H1 (cell line): ENCODE measurements at places on chromosomes 12 and 14. TPM values are rescaled to one million over a fixed set of nuclear protein-coding genes. Genes with fewer than 3 reads are reported as not detected.

The NOXRED1 gene
- polyA plus RNA-seq: 0.14 and 0.23 TPM in 2 replicates

The OR5AU1 gene
- not detected in 2 replicates for polyA plus RNA-seq

The SDS gene
- polyA plus RNA-seq: 0.21 and 0.38 TPM in 2 replicates

The KDM5A gene
- polyA plus RNA-seq: 5.7 and 6.3 TPM in 2 replicates

The PLEKHG3 gene
- polyA plus RNA-seq: 43.4 and 52.2 TPM in 2 replicates

The HPD gene
- polyA plus RNA-seq: 0.28 and 0.48 TPM in 2 replicates

The DPF3 gene
- 0.03 TPM in 1 of 2 replicates, not detected in the other for polyA plus RNA-seq

The SLC48A1 gene
- 9.5 and 12.1 TPM in 2 replicates for polyA plus RNA-seq

The C12orf43 gene
- 9.2 and 12.3 TPM in 2 replicates for polyA plus RNA-seq

The ENDOU gene
- polyA plus RNA-seq: not detected in 2 replicates

The PAX9 gene
- 0.05 TPM in 1 of 2 replicates, not detected in the other for polyA plus RNA-seq

The NANOG gene
- 31.1 and 53.7 TPM in 2 replicates for polyA plus RNA-seq

The SDSL gene
- 1.3 and 1.7 TPM in 2 replicates for polyA plus RNA-seq

The PMEL gene
- polyA plus RNA-seq: 382 and 467 TPM in 2 replicates

The GPR68 gene
- 0.76 and 1.1 TPM in 2 replicates for polyA plus RNA-seq

The PRKD1 gene
- polyA plus RNA-seq: 1.9 and 3.6 TPM in 2 replicates

The CCDC196 gene
- polyA plus RNA-seq: not detected in 2 replicates

The GLT8D2 gene
- polyA plus RNA-seq: 5.0 and 9.8 TPM in 2 replicates

The ADAMTS20 gene
- 2.1 and 2.9 TPM in 2 replicates for polyA plus RNA-seq

The BCL11B gene
- 0.63 and 0.80 TPM in 2 replicates for polyA plus RNA-seq

The CMA1 gene
- not detected in 2 replicates for polyA plus RNA-seq

The ITGB7 gene
- 0.25 and 0.35 TPM in 2 replicates for polyA plus RNA-seq

The METTL1 gene
- 37.9 and 40.5 TPM in 2 replicates for polyA plus RNA-seq

The SMCO2 gene
- polyA plus RNA-seq: 0.11 and 0.24 TPM in 2 replicates

The AGAP2 gene
- polyA plus RNA-seq: 1.5 and 1.8 TPM in 2 replicates

The TSPAN19 gene
- 0.05 and 0.09 TPM in 2 replicates for polyA plus RNA-seq

The HSPB8 gene
- polyA plus RNA-seq: 17.4 and 28.2 TPM in 2 replicates

The TBX5 gene
- 0.05 TPM in 1 of 2 replicates, not detected in the other for polyA plus RNA-seq

The TRIM9 gene
- polyA plus RNA-seq: 2.4 and 2.7 TPM in 2 replicates

The A2ML1 gene
- 8.3 and 10.2 TPM in 2 replicates for polyA plus RNA-seq

The MUCL1 gene
- polyA plus RNA-seq: not detected in 2 replicates

The KRT77 gene
- polyA plus RNA-seq: 0.02 TPM in 2 replicates

The NFE2 gene
- polyA plus RNA-seq: 6.1 and 8.3 TPM in 2 replicates

The KLRC4 gene
- polyA plus RNA-seq: not detected in 2 replicates
